ENCODE measurements at places on chromosomes 13 and 19.
A peak's percentile ranks its signal among the peaks of the same experiment; 100 is the strongest.

GRCh38 chr13:81017513-81018152, 676.7 kb upstream of the SPRY2 start:
- DNase-seq, result peak; percentile 53

- no peak for DNase-seq
Measured at GRCh38 chr13:30256713-30257467, 50.5 kb downstream of the KATNAL1 start.

DNA sequence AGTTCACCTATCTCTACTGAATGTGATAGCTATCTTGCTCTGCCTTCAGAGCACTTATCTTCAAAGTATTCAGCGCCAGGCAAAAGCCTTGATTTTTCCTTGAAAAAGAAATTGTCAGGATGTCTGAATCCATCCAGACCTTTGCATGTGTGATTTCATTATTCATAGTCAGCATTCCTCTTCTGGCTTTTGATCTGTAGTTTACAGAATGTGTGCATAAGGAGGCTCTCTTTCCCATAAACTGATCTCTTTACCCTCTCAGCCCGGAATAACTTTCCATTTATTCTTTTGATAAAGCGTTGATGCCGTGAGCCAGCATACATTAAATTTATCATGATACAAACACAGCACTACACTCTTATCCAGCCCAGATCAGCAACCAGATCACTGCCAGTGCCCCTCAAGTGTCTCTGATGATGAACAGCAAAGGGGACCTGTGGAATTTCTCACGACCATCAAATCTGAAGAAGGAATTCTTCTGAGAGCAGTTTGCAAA, 130.8 kb downstream of the DNAJC15 start:
- peak; percentile 52 for DNase-seq

GRCh38 chr13:73062468-73062867, 3.7 kb downstream of the KLF5 start:
- no peak for DNase-seq

DNA sequence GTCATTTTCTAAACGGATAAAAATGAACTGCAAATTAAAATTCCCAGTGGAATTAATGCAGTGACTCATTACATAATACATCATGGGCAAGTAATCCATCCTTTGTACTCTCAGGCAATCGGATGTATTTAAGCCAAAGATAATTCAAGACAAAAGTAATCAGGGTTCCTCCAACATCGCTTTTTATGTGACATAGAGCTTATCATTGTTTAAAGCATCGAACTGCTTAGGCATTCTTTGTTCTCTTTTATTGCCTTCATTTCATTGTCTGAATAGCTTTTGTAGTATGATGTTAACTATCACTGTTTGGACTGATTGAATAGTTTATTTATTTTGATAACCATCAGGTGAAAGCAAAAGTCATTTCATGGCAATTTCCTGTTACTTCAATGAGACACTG, 209.4 kb downstream of the ITGBL1 start:
- no peak for DNase-seq

- no peak for DNase-seq
Measured at GRCh38 chr13:34810996-34811395, 131.1 kb upstream of the NBEA start.

- DNase-seq, result no peak
Measured at GRCh38 chr19:18684642-18684993, 1.1 kb downstream of the CRTC1 start.

GRCh38 chr19:3852614-3853254, 16.1 kb downstream of the ZFR2 start:
- peak; percentile 78 for DNase-seq

- DNase-seq, result no peak
Measured at GRCh38 chr13:113114511-113115362, 7.9 kb upstream of the F10 start.

DNA sequence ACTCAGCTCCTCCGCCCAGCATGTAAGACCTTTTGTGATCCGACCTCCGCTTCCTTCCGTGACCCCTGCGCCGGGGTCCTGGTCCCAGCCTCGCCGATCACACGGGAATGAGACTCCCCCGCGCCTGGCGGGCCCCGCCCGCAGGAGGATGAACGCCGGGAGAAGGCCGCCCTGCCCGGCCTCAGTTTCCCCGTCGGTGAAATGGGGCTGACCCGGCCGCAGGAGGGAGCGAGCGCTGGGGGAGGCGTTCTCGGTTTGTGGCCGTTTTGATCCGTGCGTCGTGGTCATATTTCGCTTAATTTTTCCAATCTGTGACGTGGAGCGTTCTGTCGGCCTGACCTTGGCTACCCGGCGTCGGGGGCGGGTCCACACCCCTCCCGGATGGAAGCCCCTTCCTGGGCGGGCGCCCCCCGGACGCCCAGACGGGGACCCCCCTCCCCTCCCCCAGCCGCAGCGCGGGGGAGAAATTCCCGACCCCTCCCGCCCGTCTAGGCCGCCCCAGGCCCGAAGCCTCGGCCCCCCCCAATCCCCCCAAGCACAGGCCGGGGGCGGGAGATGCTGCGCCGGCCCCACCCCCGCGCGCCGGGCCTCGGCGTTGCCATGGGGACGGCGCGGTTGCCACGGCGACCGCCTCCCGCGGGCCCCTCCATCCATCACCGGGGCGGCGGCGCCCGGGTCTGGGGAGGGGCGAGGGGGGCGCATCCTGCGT, 11.1 kb downstream of the PALM start:
- no peak for DNase-seq

GRCh38 chr13:51048616-51049015, 62.5 kb downstream of the C13orf42 start:
- DNase-seq, result no peak

GRCh38 chr13:95382916-95383315, 81.7 kb upstream of the ABCC4 start:
- no peak for DNase-seq

DNA sequence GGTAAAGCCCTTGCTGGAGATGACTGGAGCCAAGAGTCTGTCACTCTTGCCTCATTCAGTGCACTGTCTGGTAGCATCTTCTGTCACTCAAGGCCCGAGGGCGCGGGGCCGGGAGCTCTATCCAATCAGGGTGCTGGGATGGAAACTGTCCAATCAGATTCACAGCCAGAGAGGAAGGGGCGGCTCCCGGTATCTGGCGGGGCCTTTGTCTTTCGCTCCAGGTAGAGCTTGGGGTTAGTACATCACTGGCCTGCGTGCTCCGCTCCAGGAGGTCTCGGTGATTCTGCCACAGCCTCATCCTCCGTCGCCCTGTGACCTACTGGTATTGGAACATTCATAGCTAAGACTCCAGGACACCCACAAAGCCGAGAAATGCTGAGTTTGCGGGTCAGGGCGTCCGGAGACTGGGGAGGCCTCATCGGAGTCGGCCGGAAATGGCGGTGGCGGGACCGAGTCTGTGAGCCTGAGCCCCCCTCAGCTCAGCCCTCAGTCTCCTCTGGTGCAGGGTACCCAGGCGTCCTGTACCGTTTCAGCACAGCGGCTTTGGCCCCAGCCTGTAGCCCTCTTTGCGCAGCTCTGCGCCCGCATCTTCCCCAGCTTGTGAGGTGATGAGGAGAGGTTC, 20.6 kb upstream of the ZNF430 start:
- peak; percentile 96 for DNase-seq

DNA sequence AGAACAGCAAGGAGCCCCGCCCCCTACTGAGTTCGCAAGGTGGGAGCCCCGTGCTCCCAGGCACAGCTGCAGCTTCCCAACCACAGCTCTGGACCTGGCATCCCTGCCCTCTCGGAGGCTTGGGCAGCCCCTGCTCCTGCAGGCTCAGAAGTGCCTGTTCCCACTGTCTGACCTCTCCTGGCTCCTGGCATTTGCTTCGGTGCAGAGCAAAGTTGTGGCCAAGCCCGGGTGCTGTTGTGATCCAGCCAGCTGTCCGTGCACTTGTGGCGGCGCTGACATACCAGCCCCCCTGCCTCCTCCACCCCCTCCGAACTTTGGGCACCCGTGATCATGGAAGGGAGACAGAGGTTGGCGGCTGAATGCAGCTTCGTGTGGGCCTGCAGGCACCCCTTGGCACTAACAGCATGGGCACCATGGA, 1386.8 kb downstream of the PCDH9 start:
- no peak for DNase-seq

DNA sequence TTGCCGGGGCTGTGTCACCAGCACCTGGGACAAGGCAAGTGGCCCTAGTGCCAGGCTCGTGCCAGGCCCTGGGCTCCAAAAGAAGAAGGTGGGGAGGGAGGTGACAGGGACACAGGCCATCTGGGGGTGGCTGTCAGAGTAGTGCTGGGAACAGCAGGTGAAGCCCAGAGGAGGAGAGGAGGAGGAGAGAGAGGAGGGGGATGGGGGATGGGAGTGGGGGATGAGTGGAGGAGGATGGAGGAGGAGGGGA, 18.7 kb downstream of the LSM4 start:
- DNase-seq, result no peak

DNA sequence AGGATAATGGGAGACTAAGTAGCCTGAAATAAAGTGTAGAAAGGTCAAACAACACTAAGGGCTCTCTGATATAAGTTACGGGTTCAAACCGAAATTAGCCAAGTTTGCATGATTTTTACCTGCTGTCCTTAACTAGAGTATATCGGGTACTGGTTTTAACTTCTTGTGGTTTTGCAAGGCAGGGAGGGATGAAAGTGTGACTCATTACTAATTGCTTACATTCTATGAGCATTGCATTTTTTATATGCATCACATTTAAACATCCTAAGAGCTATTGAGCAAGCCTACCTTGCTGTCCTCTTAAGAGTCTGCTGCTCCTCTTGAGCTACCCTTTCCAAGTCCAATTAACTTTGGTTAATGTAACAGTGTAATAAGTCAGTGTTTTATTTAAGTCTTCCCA, 415.4 kb downstream of the SLITRK5 start:
- peak; percentile 1 for DNase-seq

Measured in iris pigment epithelial cell (primary cell).